CD4-positive, alpha-beta T cell treated with Interleukin-21 for 1 hour (primary cell): ENCODE measurements at places on chromosomes 6 and 20.

DNA sequence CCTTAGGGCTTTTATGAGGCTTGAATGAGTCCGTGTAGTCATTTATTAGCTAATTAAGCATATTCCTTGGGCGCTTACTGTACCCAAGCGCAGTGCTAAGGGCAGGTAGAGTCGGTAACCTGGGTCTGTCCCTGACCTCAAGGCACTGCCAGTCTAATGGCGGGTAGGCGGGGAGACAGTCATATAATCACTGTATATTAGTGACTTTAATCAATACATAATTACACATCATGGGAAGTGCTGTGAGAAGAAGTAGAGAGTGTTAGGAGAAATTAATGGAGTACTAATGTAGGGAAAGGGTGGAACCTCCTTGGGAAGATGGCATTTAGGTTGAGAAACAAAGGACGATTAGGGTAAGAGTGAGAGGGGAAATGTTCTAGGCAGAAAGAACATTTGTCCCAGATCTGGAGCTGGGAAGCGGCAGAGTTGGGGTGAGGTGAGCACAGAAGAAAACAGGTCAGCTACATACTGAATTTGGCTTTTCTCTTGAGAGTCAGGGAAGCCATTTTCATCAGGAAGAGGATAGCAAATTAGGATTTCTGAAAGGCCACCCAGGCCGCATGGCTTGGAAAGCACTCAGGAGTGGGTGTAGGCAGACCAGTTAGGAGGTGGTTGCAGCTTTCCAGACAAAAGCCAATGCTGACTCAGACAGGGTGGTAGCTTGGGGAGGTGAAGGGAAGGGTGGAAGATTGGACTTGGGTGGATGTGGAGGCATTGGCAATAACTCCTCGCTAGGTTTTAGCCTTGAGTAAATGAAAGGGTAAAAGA, 954 bp upstream of the BLCAP start:
- DNase-seq = no peak

DNA sequence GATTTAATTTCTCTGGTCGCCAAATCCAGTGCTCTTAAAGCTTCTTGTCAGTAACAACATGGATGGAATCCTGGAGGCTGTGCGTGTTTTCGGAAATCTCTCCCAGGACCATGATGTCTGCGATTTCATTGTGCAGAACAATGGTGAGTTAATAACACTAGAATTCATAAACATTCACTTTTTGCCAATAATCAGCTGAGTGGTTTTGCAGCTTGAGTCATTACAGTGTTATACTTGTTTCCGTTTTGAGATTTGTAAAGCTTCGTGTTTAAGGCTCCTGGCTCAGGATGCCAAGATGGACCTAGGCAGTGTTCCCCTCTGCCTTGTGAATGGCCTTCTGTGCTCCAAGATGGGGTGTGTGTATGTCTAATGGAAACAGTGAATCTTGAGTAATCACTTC, 113.8 kb downstream of the ARMC2 start:
- no peak for DNase-seq

- no peak for DNase-seq
These were observed 428.1 kb upstream of the KHDRBS2 start for GRCh38 chr6:62714112-62714511.

- DNase-seq = no peak
These were observed 85.1 kb upstream of the PTPN1 start for GRCh38 chr20:50425076-50425475.

DNA sequence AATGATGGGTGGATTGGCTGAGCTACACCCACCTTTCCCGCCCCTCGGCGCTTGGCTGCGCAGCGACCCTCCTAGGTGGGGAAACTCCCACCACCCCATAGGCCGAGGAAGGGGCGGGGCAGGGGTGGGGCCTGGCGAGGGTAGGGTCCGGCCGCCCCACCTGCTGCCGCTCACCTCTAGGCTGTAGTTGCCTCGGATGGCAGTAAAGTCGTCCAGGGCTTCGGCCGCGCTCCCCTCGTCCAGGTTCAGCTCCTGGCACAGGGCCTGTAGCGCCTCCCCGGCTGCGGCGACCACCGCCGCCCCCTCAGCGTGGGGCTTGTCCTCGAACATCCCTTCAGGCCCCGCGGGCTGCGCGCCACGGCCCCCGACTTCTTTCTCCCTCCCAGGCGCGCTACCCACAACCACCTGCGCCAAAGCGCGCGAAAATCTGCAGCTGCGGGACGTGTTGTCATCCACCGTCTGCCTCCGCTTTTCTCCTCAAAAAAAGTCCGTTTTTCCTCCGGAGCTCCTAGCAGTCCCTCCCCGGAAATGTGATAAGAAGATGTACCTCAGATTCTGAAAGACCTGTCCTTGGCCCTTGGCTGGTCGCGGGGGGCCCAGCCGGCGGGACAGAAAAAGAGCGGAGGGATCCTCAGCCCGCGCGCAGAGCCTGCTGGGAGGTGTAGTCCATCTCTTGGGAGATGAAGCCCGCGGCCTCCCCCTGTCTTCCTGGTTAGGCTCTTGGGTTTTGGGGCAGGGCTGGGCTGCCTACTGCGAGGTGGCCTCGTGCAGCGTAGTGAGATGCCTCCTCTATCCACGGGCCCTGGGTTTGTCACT, at the start of gene RBL1:
Gene RBL1, minus strand, starts transcription at position 399 of the 816 bp plus-strand sequence. Its CDS starts 69 bp downstream, at position 330.
- peak; percentile 89 for DNase-seq

DNA sequence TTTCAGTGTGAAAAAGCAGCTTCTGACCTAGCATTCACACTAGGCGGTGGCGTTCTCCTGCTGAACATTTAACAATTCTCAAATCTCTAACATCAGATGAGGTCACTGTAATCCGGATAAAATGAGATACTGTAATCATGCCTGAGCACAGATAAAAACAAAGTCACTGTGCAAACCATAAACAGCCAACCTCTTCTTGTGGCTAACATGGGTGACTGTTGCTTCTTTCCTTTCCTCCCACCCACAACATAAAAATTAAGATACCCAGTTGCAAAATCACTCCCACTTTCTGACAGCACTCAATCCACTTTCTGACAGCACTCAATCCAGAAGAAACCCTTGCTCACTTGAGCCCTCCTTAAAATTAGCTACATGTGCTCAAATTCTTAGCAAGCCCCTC, 11.5 kb upstream of the ALDH8A1 start:
- no peak for DNase-seq

DNA sequence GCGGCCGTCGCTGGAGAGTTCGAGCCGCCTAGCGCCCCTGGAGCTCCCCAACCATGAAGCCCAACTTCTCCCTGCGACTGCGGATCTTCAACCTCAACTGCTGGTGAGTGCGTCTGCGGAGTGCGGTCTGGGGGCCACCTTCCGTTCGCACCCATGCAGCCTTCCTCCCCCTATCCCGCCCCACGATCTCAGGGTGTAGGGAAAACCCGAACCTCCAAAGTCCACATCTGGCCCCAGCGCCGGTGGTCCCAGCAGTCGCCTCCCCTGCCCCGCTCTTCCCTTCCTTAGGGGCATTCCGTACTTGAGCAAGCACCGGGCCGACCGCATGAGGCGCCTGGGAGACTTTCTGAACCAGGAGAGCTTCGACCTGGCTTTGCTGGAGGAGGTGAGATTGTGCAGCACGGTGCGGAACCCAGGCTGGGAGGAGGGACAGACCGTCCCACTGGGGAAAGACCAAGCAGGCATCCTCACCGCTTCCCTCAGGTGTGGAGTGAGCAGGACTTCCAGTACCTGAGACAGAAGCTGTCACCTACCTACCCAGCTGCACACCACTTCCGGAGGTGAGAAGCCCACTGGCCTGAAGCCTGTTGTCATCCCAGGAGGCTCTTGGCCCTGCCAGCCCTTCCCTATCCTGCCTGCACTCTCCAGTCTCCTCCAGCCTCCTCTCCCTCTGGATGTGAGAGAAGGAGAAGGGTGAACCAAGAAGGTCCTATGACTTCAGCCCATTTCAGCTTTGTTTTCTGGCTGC, 719 bp downstream of the SMPD2 start:
- DNase-seq = peak; percentile 56

DNA sequence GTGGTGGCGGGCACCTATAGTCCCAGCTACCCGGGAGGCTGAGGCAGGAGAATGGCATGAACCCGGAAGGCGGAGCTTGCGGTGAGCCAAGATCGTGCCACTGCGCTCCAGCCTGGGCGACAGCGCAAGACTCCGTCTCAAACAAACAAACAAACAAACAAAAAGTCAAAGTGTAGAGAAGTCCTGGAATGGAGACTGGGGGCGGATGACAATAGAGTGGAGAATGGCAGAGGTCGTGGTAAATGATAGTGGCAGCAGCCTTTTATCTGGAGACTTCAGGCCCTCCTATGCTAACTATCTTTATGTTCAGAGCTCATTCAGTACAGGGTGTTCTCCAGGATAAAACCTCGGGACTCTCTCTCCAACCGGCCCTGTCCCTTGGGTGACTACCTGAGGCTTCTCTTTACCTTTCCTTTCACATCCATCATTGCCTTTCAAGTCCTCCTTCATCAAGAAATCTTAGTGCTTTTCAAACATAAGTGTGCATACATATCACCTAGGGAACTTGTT, 1.4 kb upstream of the FKBPL start:
- no peak for DNase-seq

- no peak for DNase-seq
These were observed 331.8 kb downstream of the GJA1 start for GRCh38 chr6:121767211-121767610.

DNA sequence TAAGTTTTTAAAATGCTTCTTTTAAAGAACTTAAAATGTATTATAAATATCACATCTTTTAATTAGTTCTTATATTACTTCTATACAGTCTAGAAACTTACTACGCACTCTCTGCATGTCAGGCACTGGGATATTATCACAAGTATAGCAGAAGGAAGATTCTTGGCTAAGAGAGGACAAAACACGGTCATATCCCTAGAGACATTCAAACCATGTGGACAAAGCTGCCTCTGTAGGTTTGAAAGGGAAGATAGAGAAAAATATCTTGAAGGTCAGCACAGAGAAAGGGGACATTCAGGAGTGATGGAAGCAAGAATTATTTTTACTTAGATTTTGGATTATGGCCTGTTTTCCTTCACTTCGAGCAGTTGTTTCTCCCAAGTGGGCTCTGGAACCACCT, 64.1 kb downstream of the LRRC1 start:
- DNase-seq = no peak

DNA sequence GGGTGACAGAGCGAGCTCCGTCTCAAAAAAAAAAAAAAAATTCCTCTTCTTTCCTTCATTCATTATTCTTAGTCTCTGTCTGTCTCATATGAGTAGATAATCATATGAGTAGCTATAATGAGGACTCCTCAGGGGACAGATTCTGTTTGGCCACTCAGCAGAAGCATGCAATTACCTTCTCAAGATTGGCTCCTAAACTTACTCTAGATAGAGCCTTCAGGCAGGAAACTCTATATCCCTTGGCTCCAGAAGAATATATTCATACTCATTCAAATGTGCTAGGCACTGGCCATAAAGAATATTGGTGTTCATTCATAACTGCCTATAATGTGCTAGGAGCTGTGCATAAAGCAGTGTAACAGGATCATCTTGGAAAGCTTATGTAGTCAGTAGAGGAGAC, 2.2 kb upstream of the ACAT2 start:
- no peak for DNase-seq

GRCh38 chr6:5761370-5761769, 245.4 kb downstream of the NRN1 start:
- no peak for DNase-seq

DNA sequence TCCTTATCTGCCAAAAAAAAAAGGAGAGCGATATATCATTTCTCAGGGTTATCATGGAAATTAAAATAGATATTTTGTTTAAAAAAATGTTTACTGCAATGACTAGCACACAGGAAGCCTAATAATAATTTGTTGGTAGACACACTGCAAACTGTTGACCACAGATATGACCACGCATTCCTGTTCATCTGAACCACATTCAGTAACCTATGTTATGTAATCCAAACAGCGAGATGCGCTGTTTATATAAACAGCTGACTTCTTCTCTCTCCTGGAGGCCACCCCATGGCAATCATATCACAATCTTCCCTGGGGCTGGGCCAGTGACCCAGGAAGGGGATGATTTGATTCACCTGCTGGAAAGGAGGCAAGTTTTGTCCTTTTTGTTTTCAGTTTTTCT, 129.3 kb upstream of the UST start:
- DNase-seq = no peak

DNA sequence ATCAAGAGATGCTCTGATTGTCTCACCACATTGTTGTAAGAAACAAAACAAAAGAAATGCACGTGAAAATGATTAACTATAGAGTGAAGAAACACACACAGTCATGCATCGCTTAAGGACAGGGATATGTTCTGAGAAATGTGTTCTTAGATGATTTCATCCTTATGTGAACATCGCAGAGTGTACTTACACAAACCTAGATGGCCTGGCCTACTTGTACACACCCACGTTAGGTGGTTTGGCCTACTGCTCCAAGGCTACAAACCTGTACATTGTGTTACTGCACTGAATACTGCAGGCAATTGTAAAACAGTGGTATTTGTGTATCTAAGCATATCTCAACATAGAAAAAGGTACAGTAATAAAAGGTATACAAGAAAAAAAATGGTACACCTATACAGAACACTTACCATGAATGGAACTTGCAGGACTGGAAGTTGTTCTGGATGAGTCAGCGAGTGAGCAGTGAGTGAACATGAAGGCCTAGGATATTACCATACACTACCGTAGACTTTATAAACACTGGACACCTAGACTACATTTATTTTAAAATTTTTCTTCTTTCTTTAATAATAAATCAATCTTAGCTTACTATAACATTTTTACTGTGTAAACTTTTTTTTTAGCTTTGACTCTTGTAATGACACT, 48.6 kb downstream of the FKBP5 start:
- no peak for DNase-seq

- no peak for DNase-seq
These were observed 126.2 kb upstream of the ARID1B start for GRCh38 chr6:156650896-156651390.

DNA sequence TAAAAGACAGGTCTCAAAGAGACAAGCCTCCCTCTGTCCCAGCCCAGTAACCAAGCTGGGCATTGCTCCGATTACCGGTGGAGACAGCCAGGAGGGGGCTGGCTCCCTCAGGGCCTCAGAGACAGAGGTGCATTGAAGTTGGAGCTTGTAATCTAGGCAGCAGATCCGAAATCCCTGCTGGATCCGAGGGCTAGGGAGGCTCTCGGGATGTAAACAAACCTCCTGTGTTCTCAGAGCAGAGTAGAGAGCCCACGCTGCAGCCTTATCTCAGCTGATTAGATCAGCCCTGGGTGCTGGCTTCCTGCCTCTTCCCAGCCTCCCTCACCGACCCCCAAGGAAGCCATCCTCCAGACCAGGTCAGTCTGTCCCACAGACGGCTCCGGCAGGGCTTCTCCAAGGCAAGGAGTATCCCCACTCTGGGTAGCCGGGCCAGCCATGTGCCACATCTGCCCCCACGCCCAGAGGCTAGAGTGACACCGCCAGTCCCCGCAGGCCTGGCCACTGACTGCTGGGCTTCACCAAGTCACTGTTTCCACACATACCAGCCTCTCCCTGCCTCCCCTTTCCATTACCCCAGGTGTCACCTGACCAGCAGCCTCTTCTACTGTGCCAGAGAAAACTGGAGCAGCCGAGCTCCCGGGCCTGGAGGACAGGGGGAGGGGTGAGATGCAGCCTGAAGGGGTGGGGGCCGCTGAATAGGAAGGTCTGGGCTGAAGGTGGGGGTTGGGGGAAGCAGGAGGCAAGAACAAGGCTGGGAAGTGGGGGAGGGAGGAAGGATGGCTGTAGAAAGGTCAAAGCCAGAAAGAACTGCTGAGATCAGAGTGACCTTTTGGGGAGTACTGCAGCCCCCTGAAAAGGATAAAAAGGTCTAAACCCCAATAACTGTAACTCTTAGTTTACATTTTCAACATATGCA, 6.0 kb downstream of the SDC4 start:
- no peak for DNase-seq
